ENCODE measurements at places on chromosomes 2 and 18.

- DNase-seq, result no peak
Measured at GRCh38 chr2:190177249-190178040, 114.9 kb upstream of the MSTN start.

GRCh38 chr2:197793456-197793855 lies 8.3 kb upstream of the BOLL start:
- DNase-seq, result no peak

GRCh38 chr2:40556293-40556692 lies 104.4 kb upstream of the SLC8A1 start:
- no peak for DNase-seq

DNA sequence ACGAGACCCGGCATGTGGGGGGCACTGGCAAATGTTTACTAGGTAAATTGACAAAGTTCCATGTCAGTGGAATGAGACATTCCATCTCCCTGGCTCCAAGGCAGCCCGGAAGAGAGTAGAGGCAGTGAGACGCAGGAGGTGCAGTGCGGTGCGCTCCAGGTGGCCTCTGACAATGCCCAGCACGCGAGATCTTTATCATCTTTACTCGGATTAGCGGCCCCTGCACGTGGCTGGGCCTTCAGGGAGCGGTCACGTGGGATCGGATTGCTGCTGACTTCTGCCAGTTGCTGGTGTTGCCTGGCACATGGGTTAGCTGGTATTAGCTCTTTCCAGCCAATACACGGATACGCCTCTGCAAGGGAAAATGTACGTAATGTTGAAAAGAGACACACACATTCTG lies 151.2 kb upstream of the ALKAL2 start:
- no peak for DNase-seq

- peak; percentile 4 for DNase-seq
Measured at GRCh38 chr2:203328760-203329540, 756 bp downstream of the ABI2 start.

DNA sequence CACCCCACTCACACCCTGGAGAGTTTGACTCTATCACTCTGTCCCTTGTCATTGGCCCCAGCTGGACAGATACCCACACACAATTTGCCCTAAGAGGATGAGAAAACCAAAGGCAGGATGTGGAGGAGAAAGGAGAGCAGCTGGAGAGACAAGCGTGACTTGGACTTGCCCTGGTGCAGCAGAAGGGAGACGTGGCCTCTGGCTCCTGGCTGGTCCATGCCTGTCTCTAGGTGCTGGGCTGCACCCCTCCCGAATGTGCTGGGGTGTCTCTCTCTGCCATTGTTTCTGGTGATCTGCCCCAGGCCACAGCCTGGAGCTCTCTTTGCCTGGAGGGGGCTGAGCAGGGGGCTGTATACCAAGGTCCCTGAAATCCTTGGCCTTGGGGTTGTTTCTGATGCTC lies 88.7 kb upstream of the HDAC4 start:
- no peak for DNase-seq

- DNase-seq, result no peak
Measured at GRCh38 chr2:74502147-74502719, 2.8 kb upstream of the LBX2 start.

GRCh38 chr18:45330170-45330594 lies 285.1 kb upstream of the SLC14A2 start:
- DNase-seq, result no peak

DNA sequence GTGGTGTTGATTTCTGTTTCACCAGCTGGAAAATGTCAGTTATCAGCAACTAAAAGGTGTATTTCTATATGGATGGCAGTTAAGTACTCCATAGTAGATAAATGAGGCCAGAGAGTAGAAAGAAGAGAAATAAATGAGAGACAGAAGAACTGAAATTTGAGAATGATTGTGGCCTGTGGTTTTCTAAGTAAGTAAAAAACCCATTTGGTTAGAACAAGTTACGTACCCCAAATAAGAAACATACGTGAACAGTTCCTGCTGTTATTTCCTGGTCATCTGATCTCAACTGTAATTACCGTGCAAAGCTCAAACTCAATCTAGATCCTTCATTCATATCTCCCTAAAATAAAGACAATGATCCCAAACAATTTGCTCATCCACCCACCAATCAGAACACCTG lies 181.3 kb downstream of the PID1 start:
- no peak for DNase-seq

GRCh38 chr2:176471949-176472348 lies 202.7 kb downstream of the MTX2 start:
- no peak for DNase-seq

DNA sequence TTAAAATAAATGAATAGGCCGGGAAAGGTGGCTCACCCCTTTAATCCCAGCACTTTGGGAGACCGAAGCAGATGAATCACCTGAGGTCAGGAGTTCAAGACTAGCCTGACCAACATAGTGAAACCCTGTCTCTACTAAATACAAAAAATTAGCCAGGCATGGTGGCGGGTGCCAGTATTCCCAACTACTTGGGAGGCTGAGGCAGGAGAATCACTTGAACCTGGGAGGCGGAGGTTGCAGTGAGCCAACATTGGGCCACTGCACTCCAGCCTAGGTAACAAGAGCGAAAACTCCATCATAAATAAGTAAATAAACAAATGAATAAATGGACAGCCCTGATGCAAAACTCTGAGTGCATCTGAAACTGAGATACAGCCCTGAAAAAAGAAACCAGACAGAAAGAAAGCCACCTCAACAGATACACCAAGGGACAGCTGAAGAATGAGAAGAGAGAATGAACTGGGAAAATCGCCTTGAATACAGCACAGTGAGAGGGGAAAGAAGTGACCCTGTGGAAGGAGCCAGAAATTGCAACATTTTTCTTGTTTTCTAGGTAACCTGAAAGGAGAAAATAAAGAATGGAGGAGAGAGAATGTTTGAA lies 64.4 kb downstream of the TRABD2A start:
- DNase-seq, result no peak

GRCh38 chr2:207863345-207863744 lies 93.6 kb upstream of the FZD5 start:
- no peak for DNase-seq

GRCh38 chr2:173831312-173832229 lies 133.6 kb downstream of the SP3 start:
- no peak for DNase-seq

DNA sequence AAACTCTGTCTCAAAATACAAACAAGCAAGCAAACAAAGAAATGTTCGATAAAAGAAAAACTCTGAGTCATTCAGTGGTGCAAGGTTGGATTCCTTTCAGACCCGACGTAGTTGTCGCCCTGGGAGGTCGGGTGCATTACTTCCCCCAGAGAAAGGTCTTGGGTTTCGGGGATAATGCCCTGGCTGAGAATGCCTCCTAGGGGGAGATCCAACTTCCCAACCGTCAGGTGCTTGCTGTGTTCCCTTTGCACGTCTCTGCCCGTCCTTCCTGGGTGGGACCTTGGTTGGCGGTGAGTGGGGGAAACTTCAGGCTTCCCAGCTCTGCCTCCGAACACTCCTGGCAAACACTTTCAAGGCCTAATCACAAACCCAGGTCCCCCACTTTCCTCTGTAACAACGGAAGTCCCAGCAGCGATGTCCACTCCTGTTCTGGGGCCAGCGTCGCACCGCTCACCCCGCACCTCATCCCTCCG lies 609 bp downstream of the TPGS2 start:
- DNase-seq, result no peak

GRCh38 chr2:8605351-8606065 lies 76.3 kb upstream of the ID2 start:
- DNase-seq, result no peak

GRCh38 chr18:56034949-56035348 lies 447.0 kb upstream of the TCF4 start:
- DNase-seq, result no peak

DNA sequence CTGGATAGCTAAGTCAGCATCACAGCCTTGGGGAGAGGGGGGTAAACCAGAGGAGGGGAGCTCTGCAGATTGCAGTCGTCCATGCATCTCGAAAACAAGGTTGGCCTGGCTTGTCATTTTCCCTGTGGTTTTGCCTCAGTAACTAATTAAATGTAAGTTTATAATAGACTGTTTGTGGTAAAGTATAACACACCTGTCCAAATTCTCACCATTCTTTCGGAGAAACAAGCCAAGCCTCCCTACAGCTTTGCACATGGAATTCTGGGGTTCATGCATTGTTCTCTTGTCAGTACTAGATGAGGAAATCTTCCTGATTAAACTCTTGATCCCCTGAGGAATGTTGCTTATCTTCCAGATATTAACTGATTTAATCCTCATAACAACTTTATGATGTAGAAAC lies 1065.2 kb upstream of the FAM98A start:
- no peak for DNase-seq

GRCh38 chr2:209614690-209615369 lies 156.8 kb upstream of the UNC80 start:
- DNase-seq, result no peak

GRCh38 chr2:59339837-59340207 lies 1098.7 kb upstream of the FANCL start:
- DNase-seq, result no peak

GRCh38 chr2:240649331-240649730 lies 24.1 kb downstream of the GPR35 start:
- DNase-seq, result no peak

GRCh38 chr2:85310330-85310729 lies 17.5 kb downstream of the TGOLN2 start:
- no peak for DNase-seq

DNA sequence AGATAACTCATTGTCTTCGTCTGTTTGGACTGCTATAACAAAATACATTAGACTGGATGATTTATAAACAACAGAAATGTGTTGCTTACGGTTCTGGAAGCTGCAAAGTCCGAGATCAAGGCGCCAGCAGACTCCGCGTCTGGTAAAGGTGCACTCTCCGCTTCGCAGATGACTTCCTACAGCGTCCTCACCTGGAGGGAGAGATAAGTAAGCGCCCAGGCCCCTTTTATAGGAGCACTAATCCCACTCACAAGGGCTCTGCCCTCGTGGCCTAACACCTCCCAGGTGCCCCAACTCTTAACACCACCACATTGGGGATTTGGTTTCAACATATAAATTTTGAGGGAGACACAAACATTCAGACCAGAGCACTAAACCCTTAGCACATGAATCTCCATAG lies 51.3 kb downstream of the SERTAD2 start:
- no peak for DNase-seq

DNA sequence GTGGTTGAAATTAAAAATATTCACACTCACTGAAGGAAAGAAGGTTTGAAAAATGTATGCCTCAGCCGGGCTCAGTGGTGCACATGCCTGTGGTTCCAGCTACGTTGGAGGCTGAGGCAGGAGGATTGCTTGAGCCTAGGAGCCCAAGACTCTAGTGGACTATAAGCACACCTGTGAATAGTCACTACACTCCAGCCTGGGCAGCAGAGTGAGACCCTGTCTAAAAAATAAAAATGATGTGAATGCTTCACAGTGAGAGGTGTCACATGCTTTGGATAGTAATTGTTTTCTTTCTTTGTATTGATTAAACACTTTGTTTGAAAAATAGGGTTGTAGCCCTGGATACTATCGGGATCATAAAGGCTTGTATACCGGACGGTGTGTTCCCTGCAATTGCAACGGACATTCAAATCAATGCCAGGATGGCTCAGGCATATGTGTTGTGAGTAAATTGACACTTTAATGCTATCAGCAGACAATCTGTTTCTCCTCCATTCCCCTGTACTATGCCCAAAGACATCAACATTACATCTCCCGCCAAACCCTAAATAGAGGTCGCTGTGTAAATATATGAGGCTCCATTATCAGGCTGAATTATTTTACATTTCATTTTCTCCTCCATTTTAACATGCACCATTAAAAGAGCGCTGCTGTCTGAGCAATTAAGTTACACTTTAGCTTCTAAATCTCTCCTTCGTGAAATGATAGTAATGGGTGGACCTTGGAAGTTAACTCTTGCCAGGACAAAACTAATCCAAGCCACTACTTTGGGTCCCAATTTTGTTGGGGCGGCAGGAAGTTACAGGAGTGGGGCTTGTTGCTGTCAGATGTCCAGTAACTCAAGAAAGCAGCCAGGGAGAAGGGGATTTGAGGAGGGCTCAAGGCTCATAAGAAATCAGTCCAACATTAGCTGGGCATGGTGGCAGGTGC lies 138.3 kb upstream of the TTC39C start:
- DNase-seq, result no peak

GRCh38 chr2:109607766-109608165 lies 6.0 kb downstream of the SEPTIN10 start:
- no peak for DNase-seq

- DNase-seq, result no peak
Measured at GRCh38 chr2:75162897-75163296, 36.4 kb downstream of the TACR1 start.

- DNase-seq, result no peak
Measured at GRCh38 chr18:37392648-37393047, 172.9 kb downstream of the CELF4 start.

- DNase-seq, result no peak
Measured at GRCh38 chr2:45005261-45006002, 3.8 kb downstream of the SIX2 start.

DNA sequence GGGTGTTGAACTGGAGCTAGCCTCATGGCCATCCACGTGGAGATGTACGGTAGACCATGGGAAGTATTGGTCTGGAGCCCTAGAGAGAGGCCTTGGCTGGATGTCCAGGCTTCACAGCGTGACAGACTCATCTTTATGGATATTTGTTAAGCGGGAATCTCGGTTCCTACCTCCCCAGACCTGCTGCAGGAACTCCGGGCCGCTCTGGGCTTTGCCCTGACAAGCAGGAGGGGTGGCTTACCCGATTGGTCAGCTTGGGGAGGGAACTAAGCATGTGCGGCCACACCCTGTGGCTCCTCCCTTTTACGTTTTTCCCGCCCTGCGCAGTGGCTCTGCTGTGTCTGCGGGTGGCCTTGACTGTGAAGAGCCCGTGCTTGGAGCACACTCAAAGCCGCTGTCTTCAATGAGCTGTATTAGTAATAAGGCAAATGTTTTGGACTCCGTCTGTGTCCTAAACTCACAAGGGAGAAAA lies 52.3 kb downstream of the PAPOLG start:
- no peak for DNase-seq

DNA sequence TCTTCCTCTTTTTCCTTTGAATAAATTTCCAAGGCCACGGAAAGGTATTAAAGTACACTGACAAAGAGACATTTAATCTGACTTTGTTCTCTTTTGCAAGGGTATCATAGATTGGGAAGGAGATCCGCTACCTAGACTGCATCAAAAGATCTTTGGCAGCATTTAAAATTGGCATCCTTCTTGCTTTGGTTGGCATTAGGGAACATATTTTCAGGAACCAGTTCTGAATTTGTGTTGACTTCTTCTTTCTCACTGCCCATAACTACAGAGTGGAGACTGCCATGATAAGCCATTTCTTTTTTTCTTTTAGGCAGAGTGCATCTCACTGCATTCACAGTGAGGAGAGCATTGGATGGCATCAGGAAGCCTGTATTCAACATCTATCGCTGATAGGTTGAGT lies 83.4 kb downstream of the DOCK10 start:
- DNase-seq, result no peak

DNA sequence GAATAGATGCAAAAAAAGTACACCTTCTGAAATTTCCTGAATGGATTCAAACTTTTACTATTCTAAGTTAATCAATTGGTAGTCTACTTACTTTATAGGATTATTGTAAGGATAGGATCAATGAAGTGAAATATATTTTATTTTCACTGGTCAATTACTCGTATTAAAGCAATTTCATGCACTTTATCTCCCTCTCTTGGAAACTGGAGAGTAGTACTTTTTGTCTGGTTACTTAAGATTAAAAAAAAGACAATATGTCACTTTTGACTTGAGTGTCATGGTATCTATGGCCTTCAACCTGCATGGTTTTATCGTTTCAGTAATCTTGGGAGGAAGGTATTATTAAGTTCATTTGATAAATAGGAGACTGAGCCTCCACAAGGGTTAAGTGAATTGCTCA lies 1.0 kb upstream of the KYNU start:
- no peak for DNase-seq

Measured in GDM1 (cell line).